Naive thymus-derived CD8-positive, alpha-beta T cell (primary cell): ENCODE measurements at places on chromosomes 13 and 19.

DNA sequence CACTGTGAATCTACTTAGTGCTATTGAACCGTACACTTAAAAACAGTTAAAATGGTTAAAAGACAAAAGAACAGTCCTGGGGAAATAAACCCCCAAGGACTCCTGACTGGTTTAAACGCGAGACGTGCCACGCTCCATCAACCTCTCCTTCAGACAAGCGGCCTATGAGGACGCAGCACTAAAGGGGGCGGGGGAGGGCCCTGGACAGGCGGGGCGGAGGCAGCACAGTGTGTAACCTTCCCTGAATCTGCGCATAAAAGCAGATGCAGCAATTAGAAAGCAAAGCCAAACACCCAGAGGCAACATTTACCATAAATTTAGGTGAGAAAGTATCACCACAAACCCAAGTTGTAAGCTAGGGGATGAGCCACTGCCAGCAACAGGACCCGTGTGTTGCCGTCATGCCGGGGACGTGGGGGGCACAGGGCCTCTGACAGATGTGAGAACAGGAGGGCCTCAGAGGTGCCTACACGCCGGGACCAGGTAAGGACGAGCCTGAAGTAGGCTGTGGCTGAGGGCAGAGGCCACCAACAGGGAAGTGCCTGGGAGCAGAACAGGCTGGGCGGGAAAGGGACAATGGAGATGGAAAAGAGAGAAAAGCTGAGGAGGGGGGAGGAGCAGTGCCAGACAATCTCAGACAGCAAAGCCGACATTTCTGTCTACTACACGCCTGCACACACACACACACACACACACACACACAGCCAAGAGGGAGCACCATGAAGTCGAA, 15.3 kb upstream of the ADPRHL1 start:
- no peak for DNase-seq

DNA sequence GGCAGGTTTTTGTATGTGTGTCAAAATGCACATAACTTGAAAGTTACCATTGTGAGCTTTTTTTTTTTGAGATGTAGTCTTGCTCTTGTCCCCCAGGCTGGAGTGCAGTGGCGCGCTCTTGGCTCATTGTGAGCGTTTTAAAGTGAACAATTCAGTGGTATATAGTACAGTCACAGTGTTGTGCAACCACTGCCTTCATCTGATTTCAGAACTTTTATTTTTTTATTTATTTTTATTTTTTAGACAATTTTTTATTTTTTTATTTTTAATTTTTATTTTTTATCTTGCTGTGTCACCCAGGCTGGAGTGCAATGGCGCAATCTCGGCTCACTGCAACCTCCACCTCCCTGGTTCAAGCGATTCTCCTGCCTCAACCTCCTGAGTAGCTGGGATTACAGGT, 15.0 kb downstream of the SLC25A42 start:
- no peak for DNase-seq

DNA sequence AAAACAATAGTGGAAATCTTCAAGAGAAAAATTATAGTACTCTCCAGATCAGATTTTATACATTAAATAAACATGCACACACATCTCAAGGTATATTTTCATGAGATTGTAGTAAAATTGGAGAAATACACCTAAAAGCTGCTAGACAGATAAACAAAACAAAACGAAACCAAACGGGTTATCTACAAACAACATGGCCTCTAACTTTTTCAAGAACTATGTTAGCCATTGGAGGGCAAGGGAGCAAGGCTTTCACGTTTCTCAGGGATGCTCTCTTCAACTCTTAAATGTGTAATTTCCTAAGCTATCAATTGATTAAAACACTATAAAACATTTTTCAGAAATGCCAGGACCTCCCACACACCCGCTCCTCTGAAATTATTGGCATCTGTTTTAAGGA, 1262.4 kb upstream of the PCDH20 start:
- no peak for DNase-seq

DNA sequence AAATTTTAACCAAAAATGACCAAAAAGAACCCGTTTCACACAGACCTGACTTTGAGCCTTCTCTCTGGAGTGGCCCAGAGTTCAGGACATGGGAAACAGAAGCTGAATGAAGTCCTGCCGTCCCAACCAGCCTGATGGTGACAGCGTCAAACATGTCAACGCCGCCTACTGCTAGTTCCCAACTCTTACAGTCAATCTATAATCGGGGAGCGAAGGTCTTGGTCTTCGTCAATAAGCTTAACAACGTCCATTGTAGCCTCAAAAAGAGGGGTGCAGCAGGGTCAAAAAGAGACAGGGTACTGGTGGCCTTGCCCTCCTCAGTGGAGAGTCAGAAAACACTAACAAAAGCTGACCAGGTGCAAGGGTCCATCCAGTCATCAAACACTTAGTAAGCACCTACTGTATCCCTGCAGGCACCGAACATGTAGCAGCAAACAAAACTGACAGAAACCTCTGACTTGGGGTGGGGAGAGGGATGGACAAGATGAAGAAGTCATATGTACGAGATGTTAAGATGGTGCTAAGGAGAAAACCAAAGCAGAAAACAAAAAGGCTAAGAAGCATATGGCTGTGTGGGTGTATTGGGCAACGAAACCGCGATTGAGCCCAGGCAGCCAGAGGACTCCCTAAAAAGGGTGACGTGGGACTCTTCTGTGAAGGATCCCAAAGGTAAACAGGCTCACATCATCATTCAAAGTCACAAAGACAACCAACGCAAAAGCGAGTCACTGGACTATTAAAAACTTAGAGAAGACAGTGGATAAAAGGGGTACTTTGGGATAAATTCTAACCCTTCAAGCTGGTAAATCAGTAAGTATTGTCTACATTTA, 12.0 kb downstream of the MLLT1 start:
- no peak for DNase-seq

DNA sequence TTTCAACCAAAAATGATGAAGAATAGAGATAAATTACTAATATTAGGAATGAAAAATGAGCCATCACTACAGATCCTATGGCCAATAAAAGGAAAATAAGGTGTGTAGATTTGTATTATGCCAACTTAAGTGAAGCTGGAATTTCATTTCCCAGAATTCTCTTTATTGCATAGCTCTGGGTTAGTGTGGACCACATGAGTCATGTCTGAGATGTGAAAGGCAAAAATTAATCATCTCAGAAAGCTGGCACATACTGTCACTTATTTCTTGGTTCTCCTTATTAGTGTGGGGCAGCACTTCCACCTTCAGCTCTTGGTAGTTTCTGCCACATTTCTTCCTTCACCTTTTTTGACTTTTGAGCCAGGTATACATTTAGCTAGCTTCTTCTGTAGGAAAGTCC, 82.6 kb downstream of the KATNAL1 start:
- no peak for DNase-seq

- no peak for DNase-seq
These were observed 30.4 kb upstream of the CEACAM21 start for GRCh38 chr19:41545547-41545946.

DNA sequence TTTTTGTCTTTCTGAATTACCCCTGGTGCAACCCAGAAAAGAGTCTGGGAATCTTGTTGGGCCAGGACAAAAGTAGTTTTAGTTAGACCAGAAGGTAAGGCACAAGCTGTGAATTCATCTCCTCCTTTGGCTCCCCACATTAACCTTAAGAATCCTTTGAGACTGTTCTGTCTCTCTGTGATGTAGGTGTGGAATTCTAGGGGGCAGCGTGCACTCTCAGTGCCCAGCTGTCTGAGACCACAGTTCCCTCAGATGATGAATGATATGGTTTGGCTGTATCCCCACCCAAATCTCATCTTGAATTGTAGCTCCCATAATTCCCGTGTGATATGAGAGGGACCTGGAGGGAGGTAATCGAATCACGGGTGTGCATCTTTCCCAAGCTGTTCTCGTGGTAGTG, 43.9 kb downstream of the ZNF506 start:
- no peak for DNase-seq

DNA sequence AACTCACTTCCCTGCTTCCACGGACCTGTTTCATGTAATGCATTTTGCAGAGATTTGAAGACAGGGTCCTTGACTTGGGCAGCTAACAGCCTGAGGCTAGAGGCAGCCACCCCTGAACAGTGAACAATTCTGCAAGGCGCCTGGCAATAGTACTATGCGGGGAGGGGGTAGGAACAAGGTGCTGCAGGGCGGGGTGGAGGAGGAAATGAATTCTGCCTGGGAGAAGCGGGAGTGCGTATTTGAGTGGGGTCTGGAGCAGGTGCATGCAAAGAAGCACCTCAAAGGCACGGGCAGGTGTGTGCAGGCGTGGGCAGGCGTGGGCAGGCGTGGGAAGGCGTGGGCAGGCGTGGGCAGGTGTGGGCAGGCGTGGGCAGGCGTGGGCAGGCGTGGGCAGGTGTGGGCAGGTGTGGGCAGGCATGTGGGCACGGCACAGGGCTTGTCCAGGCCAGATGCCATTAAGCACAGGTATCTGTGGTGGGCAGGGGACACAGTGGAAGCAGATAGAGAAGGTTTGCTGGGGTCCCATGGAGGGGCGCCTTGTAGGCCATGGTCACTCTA, 130.4 kb upstream of the GJB6 start:
- DNase-seq, result no peak

- DNase-seq, result no peak
These were observed 313.3 kb downstream of the DCLK1 start for GRCh38 chr13:35817642-35818607.

GRCh38 chr19:3879656-3880055, 829 bp upstream of the ATCAY start:
- no peak for DNase-seq

DNA sequence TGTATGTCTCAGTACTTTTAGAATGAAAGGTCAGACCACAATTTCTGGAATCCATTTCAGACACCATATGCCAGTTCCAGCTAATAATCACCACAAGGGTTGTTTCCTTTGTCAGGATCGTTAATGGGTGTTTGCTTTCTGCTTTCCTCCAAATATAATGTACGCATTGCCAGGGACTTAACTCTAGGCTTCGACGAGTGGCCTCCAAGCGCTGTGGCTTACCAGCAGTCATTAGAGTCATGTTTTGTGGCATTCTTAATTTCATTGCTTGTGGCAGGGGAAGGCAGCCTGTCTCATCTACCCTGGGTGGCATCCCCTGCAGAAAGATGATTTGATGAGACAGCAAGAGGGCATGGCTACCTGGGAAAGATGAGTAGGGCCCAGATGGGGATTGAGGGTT, 22.5 kb downstream of the SAFB start:
- no peak for DNase-seq

DNA sequence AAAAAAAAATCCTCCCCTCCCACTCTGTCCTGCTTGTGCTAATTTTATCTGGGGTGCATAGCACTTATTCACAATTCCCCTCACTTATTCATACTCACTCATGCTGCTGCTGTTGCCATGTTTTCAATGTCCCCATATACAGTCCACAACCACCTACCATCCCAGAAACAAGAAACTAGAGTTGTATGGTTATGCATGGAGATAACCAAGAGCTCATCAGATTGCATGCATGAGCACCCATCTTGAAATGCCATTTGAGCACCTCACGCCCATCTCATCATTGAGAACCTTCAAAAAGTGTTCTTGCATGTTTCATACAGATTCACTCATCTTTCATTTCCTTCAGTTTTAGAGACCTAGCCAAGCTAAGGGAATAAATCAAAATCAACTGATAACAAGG, 15.1 kb upstream of the N4BP2L2 start:
- no peak for DNase-seq

GRCh38 chr13:93882086-93882651, 597.3 kb downstream of the DCT start:
- no peak for DNase-seq

- DNase-seq, result no peak
These were observed 7.7 kb upstream of the NANOS2 start for GRCh38 chr19:45922281-45922680.

DNA sequence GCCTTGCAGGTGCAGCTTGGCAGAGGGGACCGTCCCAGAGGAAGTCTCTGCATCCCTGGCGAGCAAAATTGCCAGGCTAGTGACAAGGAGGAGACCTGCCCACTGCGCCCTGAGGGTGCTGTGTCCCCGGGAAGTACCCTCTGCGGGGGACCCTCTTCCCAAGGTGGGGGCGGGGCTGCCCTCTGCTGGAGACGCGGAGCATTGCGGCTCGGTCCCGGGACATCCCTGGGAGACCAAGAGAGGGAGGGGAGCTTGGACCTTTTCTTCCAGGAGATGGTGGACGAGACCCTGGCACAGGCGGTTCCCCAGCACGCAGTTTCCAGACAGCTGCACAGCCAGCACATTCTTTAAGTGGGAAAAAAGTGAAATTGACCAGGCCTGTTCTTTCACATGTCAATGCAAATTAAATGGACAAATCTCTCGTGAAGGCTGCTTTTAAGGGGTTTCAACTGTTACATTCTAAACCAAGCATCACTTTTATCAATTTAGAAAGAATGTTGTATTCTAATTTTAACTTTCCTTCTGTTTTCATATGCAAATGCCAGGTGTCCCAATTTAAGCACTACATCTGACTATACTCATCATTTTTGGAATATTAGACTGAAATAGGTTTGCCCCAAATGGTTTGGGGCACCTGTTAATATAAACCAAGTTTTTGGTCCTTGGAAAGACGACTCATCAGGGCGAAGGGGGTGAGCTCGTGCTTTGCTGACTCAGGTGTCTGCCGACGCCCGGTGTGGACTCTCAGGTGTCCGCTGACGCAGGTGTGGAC, 60.7 kb downstream of the MCF2L start:
- DNase-seq, result peak; percentile 52

GRCh38 chr13:24127116-24127631, 33.3 kb upstream of the SPATA13 start:
- no peak for DNase-seq

DNA sequence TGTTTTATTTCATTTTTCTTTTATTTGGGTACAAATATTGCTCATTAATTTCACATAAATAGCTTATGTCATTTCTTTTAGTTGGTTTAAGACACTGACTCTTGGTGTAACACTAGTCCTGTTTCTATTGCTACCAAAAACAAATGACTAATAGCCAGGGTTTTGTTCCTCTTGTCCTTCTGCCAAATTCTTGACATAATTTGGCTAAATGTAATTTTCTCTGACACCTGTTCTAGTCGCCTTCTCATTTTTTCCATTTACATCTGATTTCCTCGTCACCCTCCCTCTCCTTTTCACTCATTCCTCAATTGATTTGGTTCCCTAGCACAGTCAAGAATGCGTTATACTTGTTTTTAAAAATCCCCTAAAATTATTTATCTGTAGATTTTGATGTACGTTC, 1718.7 kb downstream of the EFNB2 start:
- no peak for DNase-seq

DNA sequence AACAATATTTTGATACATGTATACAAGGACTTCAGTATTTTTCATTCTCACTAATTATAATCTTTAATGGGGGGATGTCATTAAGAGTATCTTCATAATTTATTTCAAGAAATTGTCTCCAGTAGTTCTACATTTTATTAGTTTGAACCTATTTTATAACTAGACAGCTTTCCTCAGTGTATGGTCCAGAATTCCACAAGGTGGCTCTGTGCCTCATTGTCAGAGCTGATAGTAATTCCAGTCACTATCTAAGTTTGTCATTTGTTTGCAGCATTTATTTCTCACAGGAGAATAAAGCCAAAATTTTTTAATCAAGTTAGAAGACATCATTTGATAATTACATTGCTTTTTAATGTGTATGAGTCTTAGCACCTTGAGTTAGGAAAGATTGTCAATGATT, 1633.0 kb upstream of the PCDH20 start:
- no peak for DNase-seq

DNA sequence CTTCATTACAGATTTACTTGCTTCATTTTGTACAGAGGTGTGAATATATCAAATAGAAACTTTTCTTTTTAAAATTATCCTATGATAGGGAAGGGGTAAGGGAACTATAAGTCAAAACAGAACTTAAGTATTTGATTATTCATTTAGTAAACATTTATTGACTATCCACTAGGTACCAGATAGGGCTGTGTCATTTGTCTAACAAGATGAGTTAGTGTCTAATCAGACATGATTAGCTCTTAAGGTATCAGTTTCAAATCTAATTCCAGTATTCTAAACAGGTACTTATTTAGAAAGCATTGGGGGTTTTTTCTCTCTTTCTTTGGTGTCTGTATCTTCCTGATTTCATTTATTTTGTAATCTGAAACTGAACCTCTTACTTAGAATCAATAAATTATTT, 32.2 kb downstream of the CDADC1 start:
- no peak for DNase-seq
